Fibroblast of skin of back (primary cell): ENCODE measurements at places on chromosomes 12 and 14.

- no peak for DNase-seq
Measured at GRCh38 chr14:49056021-49056420, 530.2 kb downstream of the RPS29 start.

DNA sequence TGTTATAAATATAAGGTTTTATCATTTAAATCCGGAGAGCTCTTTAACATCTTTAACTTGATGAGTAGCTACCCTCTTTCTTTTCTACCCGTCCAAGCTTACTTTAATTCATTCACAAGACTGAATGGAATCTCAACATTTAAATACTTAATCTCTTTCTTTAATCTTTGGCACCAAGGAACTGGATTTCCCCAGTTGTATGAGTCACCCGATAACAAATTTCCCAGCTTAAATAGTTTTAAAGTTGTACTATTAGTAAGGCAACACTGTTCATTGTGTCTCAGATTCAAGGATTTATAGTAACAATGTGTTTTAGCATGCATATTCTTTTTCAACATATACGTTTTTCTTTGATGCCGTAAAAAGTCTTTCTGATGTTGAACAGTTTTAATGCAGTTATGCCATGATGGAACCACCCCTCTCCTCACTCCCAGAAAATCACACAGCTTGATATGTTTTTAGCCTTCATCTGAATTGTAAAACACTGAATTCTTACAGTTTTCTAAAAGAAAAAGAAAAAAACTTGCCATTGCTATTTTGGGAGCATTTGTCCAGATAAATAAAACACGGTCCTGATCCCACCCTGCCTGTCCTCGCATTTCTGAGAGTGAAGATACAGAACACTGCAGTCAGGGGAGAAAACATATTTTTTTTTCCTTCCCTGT, 16.0 kb upstream of the LRP6 start:
- peak; percentile 71 for DNase-seq

GRCh38 chr14:77979171-77979570, 179.3 kb downstream of the ADCK1 start:
- DNase-seq, result no peak

GRCh38 chr14:50357124-50357523, 39.6 kb downstream of the CDKL1 start:
- DNase-seq, result no peak

- no peak for DNase-seq
Measured at GRCh38 chr14:74400919-74401503, 25.0 kb downstream of the SYNDIG1L start.
